ENCODE measurements at places on chromosomes 7 and 10.
A peak's percentile ranks its signal among the peaks of the same experiment; 100 is the strongest.

GRCh38 chr7:29091715-29092114 lies 54.6 kb downstream of the CPVL start:
- DNase-seq = no peak

DNA sequence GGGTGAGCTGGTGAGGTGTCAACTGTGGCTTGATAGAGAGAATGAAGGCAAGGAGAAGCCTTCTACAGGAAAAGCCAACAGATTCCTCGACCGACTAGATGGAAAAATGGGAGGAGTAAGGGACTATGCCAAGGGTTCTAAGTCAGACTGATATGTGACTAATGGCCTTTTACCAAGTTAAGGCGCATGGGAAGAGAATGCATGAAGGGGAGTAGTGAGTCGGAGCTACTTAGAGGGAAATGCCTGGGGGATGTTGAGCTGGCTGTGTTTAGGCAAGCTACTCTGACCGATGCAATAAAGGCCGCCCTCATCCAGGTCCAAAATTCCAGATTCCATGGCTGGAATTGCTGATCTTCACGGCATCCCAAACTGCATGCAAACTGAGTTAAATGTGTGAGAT lies 48.2 kb downstream of the APBB1IP start:
- peak; percentile 67 for DNase-seq

- DNase-seq = no peak
These were observed 39.2 kb upstream of the ZNF680 start for GRCh38 chr7:64602086-64602485.

DNA sequence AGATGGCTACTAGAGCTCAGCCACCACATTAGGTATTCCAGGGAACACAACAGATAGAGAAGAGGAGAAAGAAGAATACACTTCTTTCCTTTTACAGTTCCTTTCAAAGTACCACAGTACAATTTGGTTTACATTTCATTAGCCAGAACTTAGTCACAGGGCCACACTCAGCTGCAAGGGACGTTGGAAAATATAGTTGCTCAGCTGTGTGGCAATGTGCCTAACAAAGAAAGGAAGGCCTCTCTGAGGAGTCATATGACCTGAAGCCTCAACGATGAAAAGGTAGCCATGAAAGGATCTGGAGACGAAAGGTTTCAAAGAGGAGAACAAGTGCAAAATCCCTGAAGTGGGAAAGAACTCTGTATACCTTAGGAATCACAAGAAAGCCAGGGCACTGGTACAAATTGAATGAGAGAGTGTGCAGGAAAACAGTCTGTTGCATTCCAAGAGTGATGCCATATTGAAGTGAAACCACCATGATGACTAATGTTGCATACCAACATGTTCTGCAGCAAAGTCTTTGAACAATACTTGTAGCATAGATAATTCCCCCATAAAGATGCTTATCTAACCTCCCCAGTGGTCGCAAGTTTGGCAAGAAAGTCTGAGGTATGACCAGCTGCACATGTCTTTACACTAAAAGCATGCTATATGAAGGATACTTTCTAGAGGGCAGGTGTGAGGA lies 278.9 kb downstream of the HPSE2 start:
- DNase-seq = peak; percentile 3

- peak; percentile 66 for DNase-seq
These were observed at the start of gene DIP2C for GRCh38 chr10:689452-690371. Gene DIP2C, minus strand, starts transcription at chr10:689668. Its CDS starts 90 bp downstream, at chr10:689578.

DNA sequence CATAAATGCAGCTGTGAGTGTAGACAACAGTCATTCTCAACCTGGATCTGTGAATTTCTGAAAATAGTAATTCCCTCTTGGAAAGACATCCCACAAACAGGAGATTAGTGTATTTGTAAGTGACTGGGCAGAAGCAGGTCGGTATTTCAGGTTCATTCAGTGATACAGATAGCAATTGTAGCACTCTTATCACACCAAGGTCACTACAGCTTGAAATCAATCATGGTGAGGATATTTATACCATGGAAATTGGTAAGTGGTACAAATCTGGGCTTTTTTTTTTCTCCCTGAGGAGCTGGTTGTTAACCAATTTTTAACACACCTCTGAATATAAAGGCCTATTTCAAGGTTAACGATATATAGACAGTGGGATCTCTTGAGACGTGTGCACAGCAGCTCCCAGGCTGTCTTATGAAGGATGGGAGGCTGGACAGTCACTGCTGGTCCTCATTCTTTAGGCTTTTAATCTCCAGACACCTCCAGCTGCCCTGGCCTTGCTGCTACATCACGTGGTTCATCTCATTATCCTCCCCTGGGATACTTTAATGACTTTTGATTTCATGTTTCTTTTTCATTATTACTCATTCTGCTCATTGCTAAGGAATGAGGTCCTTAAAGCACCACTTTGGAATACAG lies 87.1 kb downstream of the ITGA8 start:
- DNase-seq = no peak

GRCh38 chr7:30331338-30331737 lies 46.9 kb downstream of the ZNRF2 start:
- DNase-seq = no peak

DNA sequence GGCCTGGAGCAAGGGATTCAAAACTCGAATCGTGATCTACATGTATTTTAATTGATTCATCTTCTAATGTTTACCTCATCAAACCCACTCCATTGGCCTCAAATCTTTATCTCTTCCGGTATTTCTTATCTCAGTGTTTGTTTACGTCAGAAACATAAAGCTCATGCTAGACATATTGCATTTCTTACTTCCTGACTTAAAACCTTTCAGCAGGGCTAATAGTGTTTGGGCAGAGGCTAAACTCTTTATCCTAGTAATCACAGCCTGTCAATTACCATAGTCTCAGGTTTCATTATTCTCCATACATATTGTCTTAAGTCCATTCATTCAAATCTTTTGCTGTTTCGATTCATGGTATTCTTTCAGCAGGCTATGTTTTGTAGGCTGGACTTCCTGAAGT lies 81.3 kb upstream of the AGR3 start:
- DNase-seq = no peak

GRCh38 chr10:113073549-113074189 lies 123.6 kb downstream of the TCF7L2 start:
- peak; percentile 47 for DNase-seq

GRCh38 chr10:132447446-132448247 lies 50.6 kb downstream of the PWWP2B start:
- DNase-seq = peak; percentile 57

DNA sequence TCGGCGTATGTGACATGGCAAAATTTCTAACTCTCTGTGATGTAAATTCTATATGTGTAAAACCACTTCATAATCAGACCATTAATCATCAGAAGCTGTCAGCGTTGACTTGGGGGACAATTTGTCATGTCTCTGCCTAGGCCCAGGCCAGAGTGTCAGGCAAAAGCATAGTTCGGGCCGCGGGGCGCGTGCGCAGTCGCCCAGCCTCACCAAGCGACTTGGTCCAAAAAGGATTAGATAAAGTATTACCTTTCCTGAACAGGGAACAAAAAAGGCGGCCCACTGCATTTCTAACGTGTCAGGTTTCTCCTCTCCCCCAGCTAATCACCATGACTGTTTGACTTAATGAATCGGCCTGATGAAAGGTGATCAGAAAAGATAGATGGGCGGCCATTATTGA lies 114.2 kb downstream of the EBF3 start:
- DNase-seq = no peak

DNA sequence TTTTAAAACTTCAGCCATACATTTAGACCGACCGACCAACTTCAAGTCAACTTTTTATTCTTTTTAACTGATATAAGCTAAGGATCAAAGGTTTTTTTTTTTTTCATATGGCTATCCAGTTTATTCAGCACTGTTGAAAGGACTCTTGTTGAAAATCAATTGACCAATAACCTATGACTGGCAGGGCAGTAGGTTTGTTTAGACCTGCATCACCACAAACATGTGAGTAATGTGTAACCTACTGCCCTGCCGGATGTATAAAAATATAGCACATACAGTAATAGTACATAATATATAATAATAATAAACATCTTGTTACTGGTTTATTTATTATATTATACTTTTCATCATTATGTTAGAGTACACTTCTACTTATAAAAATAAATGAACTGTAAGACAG lies 434.6 kb upstream of the SEMA3A start:
- DNase-seq = no peak

- no peak for DNase-seq
These were observed 147.3 kb downstream of the SEC23IP start for GRCh38 chr10:120039826-120040225.

DNA sequence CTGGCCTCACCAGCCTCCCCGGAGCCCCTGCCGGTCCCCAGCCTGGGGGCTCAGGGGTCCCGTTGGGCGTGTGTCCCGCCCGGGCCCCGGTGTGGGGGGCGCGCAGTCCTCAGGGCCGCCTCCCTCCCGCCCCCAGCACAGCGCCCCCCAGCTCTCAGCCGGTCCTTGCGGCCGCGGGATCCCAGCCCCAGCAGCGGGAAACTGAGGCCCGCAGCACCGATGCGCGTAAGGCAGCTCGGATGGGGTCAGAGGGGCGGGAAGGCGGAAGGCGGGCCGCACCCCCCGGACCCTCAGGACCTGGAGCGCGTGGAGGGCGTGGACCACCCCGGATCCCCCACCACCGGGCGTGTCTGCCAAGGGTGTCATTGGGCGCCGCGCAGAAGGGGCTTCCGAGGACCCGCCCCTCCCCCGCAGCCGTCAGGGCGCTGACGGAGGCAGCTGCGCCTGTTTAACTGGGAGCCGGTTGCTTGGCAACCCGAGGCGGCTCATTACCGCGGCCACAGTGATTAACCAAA lies 14.9 kb downstream of the UNCX start:
- no peak for DNase-seq

GRCh38 chr10:20277820-20278219 lies 461.6 kb downstream of the PLXDC2 start:
- no peak for DNase-seq

DNA sequence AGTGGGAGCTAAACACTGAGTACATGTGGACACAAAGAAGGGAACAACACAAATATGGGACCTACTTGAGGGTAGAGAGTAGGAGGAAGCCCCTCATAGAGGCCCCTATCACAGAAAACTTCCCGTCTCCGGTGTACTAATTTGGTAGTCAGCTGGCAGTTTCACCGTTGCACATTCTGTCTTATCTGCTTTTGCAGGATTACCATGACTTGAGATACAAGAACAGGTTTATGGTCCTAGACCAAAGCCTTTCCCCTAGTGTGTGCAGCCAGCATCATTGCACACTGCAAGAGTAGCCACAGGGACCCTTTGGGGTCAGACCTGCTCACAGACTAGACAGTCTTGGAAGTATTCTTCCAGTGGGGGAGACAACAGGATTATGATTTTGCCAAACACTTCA lies 5.9 kb upstream of the IFIT1B start:
- no peak for DNase-seq

GRCh38 chr10:11270135-11270857 lies 252.6 kb downstream of the CELF2 start:
- peak; percentile 16 for DNase-seq

DNA sequence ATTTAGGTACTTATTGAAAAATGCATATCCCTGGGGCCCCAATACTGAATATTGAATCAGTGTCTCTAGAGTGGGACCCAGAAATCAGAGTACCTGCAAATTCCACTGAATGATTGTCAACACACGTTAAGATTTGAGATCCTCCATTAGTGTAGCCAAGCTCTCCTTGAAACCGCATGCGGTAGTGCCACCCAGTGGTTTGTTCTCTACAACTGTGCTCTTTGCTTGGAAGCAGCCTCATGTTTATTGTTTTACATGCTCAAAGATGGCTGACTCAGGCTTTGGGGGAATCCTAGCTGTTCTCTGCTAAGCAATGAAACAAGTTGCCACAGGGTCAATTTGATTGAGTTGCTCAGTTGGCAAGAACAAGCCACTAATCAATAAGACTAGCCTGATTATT lies 340.2 kb upstream of the CELF2 start:
- peak; percentile 40 for DNase-seq

- DNase-seq = no peak
These were observed 36.3 kb downstream of the C10orf105 start for GRCh38 chr10:71683301-71683700.

DNA sequence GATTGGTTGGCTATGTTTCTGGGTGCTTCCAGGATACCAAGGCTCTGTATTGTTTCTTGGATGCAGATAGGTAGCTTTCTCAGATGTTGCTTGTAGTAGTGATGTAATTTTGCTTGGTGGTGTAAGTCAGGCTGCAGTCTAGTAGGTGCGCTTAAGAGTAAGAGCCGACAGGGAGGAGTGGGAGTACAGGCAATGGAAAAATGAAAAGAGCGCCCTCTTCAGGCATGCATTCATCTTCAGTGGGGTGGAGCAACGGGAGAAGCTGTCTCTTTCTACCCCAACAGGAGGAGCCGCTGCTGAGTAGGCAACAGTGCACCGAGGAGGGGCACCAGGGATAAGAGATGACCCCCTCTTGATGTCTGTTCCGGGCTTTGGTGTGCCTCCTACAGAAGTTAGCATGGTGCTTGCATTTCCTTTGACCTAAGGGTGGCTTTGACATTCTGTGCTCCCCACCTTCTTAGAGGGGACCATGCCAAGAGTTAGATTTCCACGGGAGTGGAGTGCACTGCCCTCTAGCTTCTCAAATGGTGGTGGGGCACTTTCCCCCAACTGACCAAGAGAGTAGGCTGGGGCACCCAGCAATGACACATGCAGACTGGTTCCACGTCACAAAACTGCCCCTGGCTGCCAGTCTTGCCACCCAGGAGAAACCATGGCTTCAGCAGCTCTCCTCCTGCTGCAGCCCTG lies 56.1 kb downstream of the ZNF783 start:
- no peak for DNase-seq

DNA sequence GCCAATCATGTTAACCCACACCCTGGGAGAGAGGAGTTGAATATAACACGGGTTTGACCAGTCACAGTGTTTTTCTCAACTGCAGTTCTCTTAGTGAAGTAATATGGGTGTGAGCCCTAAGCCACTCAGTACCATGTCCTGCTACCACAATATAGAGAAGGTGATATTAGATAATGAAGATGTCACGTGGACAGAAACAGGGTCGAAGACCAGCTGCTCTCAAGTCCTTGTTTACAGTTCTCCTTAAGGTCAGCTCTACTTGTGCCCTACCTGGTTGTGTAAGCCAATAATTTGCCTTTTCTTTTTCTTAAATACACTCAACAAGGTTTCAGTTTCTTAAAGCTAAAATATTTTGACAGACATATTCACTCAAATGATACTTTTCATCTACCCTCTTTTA lies 128.3 kb upstream of the POT1 start:
- no peak for DNase-seq

GRCh38 chr7:39696631-39697030 lies 73.3 kb downstream of the RALA start:
- DNase-seq = no peak

DNA sequence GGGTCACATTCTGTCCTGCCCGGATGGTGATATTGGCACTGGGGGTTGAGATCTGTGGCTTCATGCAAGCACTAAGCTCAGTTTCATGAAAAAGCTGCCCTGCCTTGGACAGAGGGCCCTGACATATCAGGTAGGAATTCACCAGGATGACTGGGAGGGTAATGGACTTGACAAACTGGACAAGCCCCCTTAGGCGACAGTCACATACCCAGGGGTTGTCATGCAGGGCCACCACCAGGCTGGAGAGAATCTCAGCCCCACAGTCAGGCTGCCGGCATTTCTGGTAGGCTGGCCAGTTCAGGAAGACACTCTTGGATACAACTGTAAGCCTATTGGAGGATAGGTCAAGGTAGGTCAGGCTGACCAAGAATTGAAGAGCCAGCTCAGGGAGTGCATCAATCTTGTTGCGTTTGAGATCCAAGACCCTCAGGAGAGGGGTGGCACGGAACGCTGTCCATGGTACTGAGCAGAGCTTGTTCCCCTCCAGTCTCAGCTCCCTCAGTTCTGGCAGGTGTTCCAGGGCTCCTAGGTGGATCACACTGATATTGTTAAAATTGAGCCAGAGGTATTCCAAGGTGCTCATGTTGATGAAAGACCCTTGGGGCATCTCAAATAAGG lies 824 bp downstream of the LRIT2 start:
- DNase-seq = no peak

GRCh38 chr7:44852590-44852989 lies 4.7 kb upstream of the H2AZ2 start:
- no peak for DNase-seq

- DNase-seq = no peak
These were observed 432.6 kb downstream of the SDK1 start for GRCh38 chr7:3733541-3734140.
